Spinal cord (tissue), 10 donors: ENCODE measurements at places on chromosomes 3 and 15. TPM values are rescaled to one million over a fixed set of nuclear protein-coding genes. Genes with fewer than 3 reads are reported as not detected.
A peak's percentile ranks its signal among the peaks of the same experiment; 100 is the strongest.

The SIDT1 gene
- polyA plus RNA-seq: 18.2 TPM

GRCh38 chr15:66927201-66928077, 138.0 kb upstream of the SMAD3 start:
- DNase-seq: no peak

GRCh38 chr15:68281008-68281407, 3.5 kb downstream of the FEM1B start:
- no peak for DNase-seq

DNA sequence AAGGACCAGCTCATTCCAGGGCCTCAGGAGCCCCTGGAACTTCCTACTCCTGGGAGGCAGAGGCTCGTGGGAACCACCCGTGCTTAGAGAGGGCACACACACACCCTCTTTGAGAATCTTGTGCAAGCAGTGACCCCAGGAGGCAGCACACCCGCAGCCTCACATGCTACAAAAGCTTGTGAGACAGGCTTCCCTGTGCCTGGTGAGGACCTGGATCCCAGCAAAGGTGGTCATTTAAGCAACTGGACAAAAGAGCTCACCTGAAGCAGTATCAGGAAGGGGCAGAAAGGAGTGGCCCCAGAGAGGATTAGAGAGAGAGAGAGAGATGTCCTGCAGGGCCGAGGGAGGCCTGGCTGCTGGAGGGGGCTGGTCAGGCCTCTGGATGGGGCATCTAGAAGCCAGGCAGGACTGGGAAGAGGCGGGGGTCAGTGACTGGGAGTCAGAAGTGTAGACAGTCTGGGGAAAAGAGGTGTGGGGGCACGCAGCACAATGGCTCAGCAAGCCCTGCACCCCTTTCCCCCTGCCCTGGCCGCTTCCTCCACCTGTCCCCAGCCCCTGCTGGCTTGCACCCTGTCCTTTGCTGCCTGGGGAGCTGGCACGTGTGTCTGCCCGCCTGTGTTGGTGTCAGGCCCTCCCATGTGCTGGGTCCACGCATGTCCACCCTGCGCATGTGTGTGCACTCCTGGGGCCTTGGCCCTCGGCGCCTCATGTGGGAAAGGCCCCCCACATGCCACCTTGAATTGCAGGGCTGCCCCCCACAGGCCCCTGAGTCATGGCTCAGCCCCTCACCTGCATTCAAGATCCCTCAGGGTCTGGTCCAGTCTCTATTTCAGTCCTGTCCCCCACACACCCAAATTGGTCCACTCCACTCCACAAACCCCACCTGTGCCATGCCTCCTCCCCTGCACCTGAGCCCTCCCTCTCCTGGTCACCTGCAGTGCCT, 36.9 kb downstream of the TSPAN3 start:
- DNase-seq: no peak

GRCh38 chr3:177300842-177301241, 103.6 kb upstream of the TBL1XR1 start:
- no peak for DNase-seq

- no peak for DNase-seq
Observed at GRCh38 chr3:131795390-131796090, 239.3 kb downstream of the CPNE4 start.

- no peak for DNase-seq
Observed at GRCh38 chr3:98745718-98746117, 17.4 kb upstream of the ST3GAL6 start.

GRCh38 chr3:184236033-184236410, 6.6 kb downstream of the VWA5B2 start:
- no peak for DNase-seq

DNA sequence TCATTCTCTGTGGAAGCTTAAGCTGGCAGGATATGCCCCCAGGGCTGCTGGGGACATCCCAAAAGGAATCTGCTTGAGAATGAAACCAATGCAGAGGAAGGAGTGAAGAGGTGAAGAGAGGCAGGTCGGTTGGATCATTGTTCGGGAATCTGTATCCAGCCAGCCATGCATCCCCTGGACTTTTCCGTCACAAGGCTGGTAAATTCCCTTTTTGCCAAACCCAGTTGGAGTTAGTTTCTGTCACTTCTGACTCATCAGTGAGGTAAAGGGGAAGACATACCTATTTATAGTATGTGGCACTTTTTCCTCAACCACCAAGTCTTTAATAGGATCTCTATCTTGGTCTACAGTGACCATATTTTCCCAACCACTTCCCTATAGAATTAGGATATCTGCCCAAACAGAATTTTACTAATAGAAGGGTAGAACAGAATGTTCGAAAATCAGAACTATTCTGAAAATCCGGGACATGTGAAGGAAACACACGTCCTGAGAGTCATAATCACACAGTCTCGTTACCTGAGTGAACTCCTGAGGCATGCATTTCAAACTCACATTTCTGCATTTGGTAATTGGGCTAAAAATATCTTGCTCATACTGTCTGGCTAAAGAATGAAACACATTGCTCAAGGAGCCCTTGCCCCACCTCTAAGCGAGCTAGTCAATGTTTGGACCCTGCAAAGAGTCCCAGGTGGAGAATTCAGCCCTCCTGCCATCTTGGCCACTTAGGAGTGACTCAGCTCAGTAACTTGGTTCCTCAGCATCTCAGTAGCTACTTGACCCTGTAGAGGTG, 289.7 kb upstream of the ADAMTS9 start:
- DNase-seq: no peak

The EEF1AKMT4 gene
- 1.8 TPM for polyA plus RNA-seq

DNA sequence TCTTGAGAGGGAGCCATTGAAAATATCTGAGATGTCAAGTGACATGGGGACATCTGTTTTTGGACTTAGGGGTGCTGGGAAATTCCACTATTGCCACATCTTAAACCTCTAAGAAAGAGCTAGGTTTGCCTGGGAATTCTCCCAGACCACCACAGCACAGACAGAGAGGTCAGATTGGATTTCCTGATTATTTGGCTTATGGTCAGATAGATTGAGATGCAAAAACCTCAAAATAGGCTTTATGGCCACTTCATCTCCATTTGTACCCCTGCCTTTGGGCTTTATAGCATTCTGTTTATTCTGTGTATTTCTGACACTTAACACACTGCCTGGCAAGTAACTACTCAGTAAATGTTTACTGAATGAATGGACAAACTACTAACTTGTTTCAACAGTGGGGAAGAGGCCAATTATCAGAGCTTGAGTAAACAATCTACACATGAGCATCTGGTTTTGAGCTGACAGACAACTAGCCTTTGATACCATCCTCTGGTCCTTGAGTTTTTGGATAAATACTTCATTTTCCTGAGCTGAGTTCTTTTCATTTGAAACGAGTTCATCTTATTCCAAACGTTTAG, 81.8 kb downstream of the TP63 start:
- no peak for DNase-seq

DNA sequence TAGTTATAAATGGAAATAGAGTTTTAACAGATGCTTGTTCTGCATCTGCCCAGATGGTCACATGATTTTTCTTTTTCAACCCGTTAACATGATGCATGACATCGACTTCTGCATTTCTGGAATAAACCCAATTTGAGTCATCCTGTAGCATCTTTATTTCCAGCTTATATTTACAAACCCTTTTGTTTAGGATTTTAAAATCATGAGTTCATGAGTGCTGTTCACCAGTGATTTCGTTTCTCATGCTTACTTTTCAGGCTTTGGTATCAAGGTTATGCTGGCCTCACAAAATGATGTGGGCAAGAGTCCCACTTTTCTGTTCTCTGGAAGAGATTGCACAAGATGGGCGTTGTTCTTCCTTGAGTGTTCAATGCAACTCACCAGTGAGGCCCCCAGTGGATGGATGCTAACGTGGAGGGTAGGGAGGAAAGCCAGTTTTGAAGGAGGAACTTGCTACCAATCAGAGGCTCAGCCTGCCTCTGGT, 5.2 kb downstream of the HRH1 start:
- no peak for DNase-seq

DNA sequence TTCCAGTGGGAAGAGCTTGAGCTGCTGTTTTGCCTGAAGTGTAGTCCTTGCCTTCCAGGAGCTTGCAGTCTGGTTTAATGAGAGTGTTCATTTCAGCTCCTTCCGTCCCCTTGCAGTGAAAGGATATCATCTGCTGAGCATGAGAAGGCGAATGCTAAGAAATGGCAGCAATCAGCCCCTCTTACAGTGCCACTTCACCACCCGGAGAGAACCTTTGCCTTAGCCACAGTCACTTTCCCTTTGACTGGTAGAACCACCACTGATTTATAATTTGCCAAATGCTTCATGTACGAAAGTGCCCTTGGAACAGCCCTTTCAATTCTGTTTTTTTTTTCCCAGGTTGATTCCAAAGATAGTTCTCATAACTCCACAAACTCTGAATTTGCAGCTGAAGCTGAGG, 11.5 kb downstream of the TATDN2 start:
- DNase-seq: no peak

- DNase-seq: no peak
Observed at GRCh38 chr3:195003006-195003892, 267.7 kb downstream of the XXYLT1 start.

GRCh38 chr3:39982665-39983357, 173.4 kb downstream of the MYRIP start:
- no peak for DNase-seq

DNA sequence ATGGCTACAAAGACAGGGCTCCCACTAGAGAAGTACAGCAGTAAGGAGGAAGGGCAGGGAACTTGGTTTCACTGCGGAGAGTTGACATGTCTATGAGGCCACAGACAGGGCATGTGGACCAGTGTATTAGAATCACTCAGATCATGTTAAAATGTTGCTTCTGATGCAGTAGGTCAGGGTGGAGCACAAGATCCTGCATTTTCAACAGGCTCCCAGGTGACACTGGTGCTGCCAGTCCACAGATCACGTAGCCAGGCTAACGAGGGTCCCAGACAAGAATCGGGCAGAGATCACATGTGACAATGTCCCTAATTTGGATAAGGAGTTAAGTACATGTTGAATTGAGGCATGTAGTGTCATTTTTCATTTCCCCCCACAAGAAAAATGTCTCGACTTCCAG, 73.6 kb downstream of the SPSB4 start:
- DNase-seq: no peak

The AADAC gene
- polyA plus RNA-seq: not detected

DNA sequence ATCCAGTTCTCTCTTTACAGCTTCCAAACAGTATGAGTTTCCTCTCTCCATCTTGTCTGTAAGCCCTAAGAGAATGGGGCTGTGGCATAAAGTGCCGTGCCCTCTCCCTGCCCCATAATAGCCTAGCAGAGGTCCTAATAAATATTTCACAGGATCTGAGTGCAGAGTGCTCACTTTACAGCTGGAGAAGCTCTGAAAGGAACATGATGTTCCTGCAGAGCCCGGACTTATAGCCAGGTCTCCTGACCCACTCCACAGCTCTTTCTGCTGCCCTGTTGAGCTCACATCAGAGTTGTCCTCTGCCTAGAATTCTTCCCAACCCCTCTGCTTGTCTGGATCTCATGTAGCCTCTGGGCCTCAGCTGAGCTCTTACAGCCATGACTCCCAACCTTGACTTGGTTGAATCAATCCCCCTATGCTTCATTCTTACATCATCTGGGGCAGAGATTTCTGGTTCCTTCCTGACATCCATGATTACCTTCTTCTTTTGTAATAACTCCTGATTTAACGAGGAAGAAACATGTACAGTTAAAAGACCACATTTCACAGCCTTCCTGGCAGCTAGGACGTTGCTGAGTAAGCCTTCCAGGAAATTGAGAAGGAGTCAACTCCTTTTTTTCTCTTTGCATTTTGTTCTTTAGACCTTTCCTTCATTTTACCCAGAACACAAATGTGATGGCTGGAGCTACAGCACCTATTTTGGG, 135.3 kb downstream of the RPLP1 start:
- DNase-seq: no peak

GRCh38 chr3:167861649-167862048, 126.1 kb downstream of the SERPINI1 start:
- DNase-seq: no peak

The LRRC31 gene
- 0.69 TPM for polyA plus RNA-seq

The DNAH12 gene
- 6.1 TPM for polyA plus RNA-seq

The RTF1 gene
- polyA plus RNA-seq: 73.6 TPM

- no peak for DNase-seq
Observed at GRCh38 chr15:67048281-67049279, 16.8 kb upstream of the SMAD3 start.

- no peak for DNase-seq
Observed at GRCh38 chr3:127858937-127859336, 36.6 kb upstream of the MGLL start.

GRCh38 chr3:62981962-62982361, 106.7 kb upstream of the CADPS start:
- no peak for DNase-seq

- peak; percentile 63 for DNase-seq
Observed at GRCh38 chr15:91887921-91888373, 34.4 kb downstream of the SLCO3A1 start.

The CLEC3B gene
- polyA plus RNA-seq: 175 TPM

GRCh38 chr3:53708001-53708621, 138.1 kb downstream of the CHDH start:
- DNase-seq: no peak

The FRMD5 gene
- polyA plus RNA-seq: 25.9 TPM

The TTLL13 gene
- polyA plus RNA-seq: 0.51 TPM

GRCh38 chr3:29868543-29869101, 587.8 kb downstream of the RBMS3 start:
- DNase-seq: no peak

GRCh38 chr3:140870351-140870750, 71.3 kb upstream of the SLC25A36 start:
- DNase-seq: no peak

DNA sequence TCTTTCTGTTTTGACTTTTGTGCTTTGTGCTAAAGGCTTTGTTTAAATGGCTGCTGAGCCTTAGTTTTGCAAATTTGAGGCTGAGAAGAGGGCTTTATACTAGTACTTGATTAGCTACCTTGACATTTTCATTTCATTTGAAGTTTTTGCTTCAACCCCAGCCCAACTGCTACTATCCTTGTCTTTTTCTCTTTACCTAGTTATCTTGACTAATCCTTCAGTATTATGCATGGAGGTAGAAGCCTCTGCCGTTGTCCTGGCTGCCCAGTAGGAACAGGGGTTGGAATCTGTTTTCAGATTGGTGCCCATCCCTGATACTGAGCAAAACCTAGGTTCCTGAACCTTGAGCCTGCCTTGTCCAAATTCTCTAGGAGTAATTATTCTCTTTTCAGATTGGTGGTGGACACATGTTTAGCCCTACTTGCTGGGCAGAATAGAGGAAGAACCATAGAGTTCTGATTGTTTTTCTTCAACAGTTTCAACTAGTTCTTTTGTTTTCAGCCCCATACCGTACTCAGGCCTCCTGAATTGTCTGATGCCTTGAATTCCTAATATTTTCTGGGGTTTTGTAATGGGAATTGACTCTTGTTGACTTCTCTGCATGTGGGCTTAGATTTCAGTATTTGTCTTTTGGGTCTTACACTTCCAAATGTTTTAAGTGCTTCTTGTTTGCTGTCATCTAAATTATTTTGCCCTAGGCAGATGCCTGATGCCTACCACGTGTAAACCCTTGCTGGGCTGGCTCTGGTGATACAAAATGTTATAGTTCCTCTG, 143.2 kb downstream of the DOCK3 start:
- DNase-seq: no peak

GRCh38 chr15:81863162-81863561, 182.7 kb downstream of the MEX3B start:
- DNase-seq: no peak

The EIF2A gene
- polyA plus RNA-seq: 101 TPM

- no peak for DNase-seq
Observed at GRCh38 chr3:129123314-129124060, 1.9 kb upstream of the RAB43 start.
